ENCODE measurements at places on chromosomes 5 and 9.

DNA sequence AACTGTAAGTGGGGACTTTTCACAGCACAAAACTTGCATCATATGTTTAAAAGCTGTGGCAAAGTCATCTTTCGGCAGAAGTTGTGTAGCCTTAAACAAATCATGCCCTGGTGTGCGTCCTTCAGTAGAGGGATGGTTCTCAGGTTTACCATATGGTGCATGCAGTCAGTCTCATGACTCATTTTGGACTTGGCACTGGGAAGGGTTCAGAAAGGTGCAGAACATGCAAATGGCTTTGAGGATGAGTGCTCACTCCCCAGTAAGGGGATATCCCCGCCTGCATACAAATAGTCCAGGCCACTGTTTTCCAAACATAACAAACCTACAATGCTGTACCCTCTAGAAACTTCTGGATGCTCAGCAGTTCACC lies 260.3 kb downstream of the NDUFS4 start:
- DNase-seq = no peak

DNA sequence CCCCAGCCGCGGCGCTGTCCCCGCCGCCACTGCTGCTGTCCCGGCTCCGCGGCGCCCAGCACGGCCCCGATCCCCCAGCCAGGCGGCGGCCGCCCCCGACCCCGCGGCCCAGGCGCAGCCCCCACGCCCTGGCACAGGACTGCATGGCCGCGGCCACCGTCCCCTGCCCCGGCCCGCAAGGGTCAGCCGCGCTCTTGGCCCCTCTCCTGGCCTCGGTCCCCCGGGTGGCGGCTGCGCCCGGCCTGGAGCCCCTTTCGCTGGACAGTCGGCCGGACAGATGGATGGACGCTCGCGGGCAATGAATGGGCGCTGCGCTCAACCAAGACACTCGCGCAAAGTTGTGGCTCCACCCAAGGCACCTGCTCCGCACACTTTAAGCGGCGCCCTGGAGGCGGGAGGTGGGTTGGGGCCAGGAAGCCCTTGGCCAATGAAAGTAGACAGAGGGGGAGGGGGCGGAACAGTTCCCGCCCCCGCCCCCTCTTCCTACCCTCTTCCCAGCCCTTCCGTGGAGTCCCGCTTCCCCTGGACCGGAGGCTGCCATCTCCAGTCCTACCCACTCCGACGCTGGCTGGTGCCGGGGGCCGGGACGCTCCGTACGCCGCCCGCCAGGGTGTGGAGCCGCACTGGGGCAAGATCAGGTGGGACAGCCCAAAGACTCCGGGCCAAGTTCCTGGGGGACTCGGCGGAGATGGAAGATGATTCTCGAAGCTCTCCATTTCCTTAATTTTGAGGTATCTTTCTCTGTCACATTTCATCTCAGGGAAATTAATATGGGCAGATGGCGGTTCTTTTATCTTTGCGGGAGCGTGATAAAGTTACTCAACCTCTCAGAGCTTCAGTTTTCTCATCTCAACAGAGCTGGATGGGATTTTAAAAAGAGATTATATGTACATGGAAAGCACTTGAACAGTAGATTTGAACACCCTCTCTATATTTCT lies at the start of gene GLDC:
Gene GLDC, minus strand, starts transcription at position 375 of the 938 bp plus-strand sequence. Its CDS starts 230 bp downstream, at position 145.
- peak; percentile 77 for DNase-seq

GRCh38 chr9:12708562-12709298 lies 15.5 kb downstream of the TYRP1 start:
- no peak for DNase-seq

DNA sequence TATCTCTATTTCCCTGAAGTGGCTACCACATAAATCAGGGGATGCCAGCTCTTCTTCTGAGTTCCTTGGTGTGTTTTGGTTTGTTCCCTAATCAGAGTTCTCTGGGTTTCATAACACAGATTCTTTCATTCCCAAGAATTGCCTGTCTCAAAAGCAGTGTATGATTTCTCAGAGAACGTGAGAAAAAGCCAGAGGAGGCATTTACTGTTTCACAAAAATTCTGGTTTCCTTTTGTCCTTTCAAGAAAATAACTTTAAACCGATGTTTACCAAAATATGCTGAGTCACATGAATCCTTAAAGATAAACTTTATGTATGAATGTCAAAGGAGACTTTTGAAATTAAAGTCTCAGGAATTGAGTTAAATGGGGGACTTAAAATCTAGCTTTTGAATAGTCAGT lies 314.3 kb downstream of the EBF1 start:
- DNase-seq = no peak

DNA sequence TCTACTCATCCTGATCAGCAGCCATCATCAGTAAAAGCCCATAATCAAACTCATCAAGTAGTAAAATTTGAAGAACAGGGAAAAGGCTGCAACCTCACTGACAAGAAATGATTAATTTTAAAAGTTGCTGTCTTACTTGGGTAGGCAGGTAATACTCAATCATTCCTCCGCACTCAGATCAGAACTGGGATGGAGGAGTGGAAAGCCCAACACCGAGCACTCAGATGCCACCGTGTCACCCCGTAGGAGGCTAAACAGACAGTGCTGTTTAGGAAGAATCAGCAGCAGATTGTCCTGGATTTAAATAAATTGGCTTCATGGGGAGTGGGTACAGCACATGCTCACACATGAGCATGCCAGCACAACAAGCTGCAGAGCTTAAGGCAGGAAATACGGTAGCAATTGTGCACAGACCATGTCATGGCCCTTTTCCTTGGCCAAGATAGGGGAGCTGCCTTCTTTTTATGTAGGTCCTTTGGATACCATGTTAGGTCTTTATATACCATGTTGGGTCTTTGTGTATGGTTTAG lies 92.6 kb upstream of the CDH6 start:
- no peak for DNase-seq

GRCh38 chr5:44675296-44675695 lies 133.5 kb upstream of the MRPS30 start:
- DNase-seq = no peak

DNA sequence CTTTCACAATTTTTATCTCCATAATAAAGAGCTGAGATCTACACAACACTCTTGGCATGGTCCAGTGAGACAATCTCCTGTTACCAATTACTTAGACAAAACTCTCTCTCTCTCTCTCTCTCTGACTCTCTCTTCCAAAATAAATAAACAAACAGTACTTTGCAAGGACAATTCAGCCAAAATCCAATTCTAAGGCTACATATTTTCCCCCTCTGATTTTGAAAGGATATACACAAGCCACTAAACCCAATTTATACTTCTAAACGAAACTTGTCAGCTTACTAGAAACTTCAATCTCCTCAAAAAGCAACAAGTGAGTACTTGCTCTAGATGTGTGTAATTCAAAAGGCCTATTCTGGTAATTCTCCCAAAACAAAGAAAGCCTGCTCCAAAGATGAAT lies 26.3 kb upstream of the TNPO1 start:
- no peak for DNase-seq

DNA sequence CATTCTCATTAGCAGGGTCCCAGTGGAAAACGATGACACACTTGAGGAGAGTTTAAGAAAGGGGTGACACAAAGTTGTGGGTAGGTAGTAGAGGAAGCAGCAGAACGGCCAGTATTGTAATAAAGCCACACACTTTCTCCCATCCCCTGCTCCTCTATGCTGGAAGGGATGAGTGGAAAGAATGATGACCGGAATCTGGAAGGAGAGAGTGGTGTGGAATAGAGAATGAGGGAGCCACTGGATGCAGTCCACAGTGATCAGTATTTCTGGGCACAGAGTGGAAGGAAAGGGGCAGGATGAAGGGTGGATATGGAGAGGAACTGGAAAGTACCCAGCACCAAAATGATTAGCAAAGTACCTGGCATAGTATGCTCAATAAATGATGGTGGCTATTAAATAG lies 133.8 kb upstream of the DAB2 start:
- DNase-seq = no peak

DNA sequence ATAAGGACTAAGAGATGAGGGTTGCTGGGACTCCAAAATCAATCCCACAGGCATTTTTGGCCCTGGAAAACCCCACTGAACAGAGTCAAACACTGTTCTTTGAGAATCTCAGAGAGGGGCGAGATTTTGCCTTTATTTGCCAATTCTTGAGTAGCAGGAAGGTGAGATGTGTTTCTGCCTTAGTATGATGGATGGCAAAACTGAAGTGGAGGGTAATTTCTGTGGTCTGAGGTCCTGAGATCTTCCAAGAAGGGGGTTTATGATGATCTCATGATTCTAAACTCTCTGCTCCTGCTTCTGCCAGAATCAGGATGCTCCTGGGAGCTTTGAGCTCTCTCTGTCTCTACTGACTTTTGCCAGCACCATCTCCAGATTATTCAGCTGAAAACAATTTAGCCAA lies 174.8 kb upstream of the CLINT1 start:
- DNase-seq = no peak

DNA sequence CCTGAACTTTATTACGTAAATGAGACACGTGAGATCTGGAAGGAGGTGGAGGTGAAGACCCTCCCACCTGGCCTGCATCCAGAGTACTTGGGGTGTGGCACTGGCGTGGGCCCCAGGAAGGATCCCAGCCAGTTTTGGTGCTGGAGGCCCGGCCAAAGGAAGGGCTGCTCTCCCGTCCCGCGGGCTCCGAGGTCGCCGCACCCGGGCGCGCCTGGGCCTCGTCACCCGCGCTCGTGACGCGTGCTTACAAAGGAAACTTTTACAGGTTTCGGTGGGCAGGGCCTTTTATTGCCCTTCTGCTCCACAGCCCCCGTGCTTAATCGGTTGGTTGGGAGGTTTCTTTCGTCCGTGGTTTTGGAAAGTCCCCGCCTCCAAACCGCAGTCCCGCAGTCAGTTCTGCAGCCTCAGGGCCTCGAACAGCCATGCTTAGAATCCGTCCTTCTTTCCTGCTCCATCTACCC lies 29.2 kb downstream of the CDKN2A start:
- DNase-seq = peak; percentile 65

- no peak for DNase-seq
Measured at GRCh38 chr9:69554945-69555344, 117.2 kb downstream of the APBA1 start.

GRCh38 chr5:159514229-159514810 lies 184.0 kb upstream of the IL12B start:
- no peak for DNase-seq

- DNase-seq = peak; percentile 83
Measured at GRCh38 chr9:34380511-34381315, 4.0 kb upstream of the MYORG start.

GRCh38 chr9:96386157-96386556 lies 2.6 kb upstream of the SLC35D2 start:
- DNase-seq = no peak

DNA sequence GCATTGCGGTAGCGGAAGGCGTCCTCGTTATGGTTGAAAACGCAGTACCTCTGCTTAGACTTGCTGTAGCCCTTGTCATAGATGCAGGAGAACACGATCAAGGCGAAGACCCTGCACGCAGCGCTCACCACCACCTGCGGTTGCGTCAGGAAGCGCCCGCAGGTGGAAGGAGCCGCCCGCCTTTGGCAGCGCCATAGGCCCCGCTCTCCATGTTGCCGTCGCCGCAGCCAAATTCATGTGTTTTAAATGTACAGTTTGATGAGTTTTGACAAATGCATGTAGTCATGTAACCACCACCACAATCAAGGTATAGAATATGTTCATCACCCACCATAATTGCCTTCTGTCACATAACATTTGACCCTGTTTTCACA lies 84.9 kb upstream of the CEP78 start:
- DNase-seq = no peak

DNA sequence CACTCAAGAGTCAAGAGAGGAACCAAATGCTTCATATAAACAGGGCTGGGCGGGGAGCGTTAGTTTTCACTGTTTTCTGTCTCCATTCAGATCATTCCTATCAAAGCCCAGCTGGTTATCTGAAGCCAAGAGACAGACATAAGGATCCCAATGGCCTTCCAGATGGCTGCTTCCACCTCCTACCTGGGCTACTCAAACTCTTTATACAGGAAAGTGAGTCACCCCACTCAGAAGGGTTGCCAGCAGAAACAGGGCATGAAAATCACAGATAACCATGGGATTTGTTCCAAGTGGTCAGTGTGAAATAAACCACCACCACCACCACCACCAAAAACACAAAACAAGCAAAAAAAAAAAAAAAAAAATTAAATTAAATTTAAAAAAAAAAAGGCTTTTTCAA lies 5.5 kb downstream of the PRSS3 start:
- DNase-seq = no peak

- no peak for DNase-seq
Measured at GRCh38 chr9:36100532-36100931, 36.0 kb upstream of the GLIPR2 start.

DNA sequence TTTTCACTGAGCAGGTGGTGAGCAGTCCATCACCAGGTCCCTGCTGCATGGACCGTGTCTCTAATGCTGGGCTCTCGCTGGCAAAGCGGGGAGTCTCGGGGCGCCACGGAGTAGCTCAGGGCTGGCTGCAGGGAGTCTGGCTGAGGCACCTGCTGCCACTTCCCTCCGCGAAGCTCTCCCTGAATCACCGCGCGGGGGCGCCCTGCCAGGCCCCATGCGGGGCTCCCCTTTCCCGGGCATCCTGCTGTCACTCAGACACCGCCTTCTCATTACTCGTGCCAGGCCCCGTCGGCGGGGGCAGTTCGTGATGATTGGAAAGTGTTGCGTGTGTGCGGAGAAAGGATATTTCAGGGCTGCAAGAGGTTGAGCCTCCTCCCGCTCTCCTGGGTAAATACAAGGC lies 335.8 kb downstream of the IRX2 start:
- no peak for DNase-seq

GRCh38 chr9:124352616-124353015 lies 62.6 kb downstream of the PSMB7 start:
- DNase-seq = no peak

DNA sequence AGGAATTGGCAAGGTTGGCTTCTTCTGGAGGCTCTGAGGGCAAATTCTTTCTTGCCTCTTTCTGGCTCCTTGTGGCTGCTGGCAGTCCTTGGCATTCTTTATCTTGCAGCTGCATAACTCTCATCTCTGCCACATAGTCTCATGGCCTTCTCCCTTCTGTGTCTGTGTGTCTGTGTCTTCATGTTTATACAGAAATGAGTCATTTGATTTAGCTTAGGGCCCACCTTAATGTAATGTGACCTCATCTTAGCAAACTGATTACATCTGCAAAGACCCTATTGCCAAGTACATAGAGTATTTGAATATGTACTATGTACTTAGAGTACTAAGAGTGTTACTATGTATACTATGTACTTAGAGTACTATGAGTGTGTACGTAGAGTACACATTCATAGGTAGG lies 122.5 kb downstream of the RFK start:
- no peak for DNase-seq

Measured in activated CD4-positive, alpha-beta T cell treated with anti-CD3 and anti-CD28 coated beads, Interleukin-10, Interleukin-2, amounts not matched to agents 100 ng/mL and 50 ng/mL, durations not matched to agents 16 hours and 8 hours (primary cell).